Stimulated activated CD8-positive, alpha-beta memory T cell treated with anti-CD3 and anti-CD28 coated beads, Interleukin-15, amount 100 ng/mL, for 48 hours (primary cell): ENCODE measurements at places on chromosomes 11 and 22.
A peak's percentile ranks its signal among the peaks of the same experiment; 100 is the strongest.

- no peak for DNase-seq
These were observed at the start of gene FCHSD2 for GRCh38 chr11:73142128-73142377. Gene FCHSD2 (minus strand): TSS chr11:73142318. CDS start chr11:73141877, 441 bp downstream.

- no peak for DNase-seq
These were observed 3.1 kb upstream of the GSC2 start for GRCh38 chr22:19152942-19153883.

- DNase-seq, result no peak
These were observed 9.9 kb downstream of the SYT9 start for GRCh38 chr11:7261578-7261977.

DNA sequence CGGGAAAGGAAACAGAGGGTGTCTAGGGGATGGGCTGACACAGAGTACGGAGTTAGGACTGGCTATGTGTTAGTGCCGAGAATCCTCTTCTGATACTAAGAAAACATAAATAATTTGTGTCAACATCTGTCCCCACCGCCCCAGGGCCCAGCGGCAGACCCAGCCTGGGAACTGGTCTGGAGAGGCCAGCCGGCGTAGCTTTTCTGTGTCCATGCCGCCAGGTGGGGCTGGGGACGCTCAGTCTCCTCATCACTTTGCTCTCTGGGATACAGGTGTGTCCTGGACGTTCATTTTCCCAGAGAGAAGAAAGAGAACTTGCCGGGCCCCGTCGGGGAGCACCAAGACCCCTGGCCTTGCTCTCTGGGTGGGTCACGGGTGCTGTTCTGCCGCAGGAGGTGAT is 54.7 kb downstream of the WNT7B start:
- DNase-seq, result no peak

- no peak for DNase-seq
These were observed 342.3 kb upstream of the CCDC179 start for GRCh38 chr11:23202611-23203010.

DNA sequence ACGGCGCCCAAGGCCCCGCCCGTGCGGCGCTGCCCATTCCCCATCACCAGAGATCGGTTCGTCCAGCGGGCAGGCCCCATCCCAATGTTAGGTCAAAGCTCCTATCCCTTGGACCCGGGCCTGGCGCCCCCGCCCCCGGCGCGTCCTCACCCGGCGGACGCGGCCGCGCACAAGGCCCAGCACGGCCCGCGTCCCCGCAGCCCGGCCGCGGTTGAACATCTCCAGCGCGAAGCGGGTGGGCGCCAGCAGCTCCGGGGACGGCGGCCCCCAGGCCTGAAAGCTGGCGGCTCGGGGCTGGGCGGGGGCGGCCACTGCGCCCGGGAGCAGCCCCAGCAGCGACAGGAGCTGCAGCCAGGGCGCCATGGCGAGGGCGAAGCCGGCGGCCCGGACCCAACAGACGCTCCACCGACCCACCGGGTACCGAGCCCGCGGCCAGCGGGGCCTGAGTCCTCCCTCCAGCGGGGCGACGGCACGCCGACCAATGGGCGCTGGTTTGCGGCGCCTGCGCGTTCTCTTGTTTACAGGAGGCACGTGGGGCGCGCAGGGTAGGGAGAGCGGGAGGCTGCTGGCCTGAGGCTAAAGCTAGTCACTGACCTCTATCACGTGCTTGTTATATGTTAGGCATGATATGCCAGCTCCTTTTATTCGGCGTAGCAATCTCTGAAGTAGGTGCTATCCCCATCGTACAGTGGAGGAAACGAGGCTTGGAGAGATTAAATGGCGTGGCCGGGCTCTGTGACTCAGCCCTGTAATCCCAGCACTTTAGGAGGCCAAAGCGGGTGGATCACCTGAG is at the start of gene CTSF:
TSS of gene CTSF (minus strand) at position 483 of the 793 bp plus-strand sequence. CDS start at position 363, 120 bp downstream.
- peak; percentile 55 for DNase-seq

DNA sequence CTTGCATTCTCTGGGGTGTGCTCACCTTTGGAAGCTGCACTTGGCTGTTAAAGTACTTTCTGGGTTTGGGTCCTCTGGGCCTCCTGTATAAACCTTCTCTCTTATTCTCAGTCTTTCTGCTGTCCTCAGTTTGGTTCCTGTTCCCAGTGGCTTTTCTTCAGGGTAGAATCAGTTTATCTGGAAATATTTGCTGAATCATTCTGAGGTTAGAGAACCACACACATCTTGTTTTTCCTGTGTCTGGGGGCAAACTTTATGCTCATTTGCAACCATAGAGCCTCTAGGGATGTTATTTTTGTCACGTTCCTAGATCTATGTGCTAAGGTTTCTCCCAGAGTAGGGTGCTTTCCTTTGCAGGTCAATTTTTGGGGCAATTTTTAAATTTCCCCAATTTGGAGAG is 224.3 kb upstream of the C11orf87 start:
- DNase-seq, result no peak

DNA sequence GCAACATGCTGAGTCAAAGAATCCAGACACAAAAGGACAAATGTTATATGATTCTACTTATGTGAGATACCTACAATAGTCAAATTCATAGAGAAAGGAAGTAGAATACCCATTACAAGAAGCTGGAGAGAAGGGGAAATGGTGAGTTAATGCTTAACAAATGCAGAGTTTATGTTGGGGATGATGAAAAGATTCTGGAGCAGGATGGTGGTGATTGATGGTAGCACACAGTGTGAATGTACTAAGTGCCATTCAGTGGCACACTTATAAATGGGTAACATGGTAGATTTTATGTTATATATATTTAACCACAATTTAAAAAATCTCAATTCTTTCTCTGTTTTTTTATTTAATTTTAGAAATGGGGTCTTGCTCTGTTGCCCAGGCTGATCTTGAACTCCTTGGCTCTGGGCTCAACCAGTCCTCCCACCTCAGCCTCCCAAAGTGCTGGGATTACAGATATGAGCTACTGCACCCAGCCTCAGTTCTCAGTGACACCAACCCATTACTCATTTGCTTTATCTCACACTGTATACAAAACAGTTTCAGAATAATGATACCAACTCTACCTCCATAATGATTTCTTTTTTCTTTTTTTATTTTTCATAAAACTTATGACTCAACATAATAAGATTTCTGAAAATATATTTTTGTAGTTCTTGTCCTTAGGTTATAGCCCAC is 9.6 kb upstream of the RELA start:
- DNase-seq, result no peak

DNA sequence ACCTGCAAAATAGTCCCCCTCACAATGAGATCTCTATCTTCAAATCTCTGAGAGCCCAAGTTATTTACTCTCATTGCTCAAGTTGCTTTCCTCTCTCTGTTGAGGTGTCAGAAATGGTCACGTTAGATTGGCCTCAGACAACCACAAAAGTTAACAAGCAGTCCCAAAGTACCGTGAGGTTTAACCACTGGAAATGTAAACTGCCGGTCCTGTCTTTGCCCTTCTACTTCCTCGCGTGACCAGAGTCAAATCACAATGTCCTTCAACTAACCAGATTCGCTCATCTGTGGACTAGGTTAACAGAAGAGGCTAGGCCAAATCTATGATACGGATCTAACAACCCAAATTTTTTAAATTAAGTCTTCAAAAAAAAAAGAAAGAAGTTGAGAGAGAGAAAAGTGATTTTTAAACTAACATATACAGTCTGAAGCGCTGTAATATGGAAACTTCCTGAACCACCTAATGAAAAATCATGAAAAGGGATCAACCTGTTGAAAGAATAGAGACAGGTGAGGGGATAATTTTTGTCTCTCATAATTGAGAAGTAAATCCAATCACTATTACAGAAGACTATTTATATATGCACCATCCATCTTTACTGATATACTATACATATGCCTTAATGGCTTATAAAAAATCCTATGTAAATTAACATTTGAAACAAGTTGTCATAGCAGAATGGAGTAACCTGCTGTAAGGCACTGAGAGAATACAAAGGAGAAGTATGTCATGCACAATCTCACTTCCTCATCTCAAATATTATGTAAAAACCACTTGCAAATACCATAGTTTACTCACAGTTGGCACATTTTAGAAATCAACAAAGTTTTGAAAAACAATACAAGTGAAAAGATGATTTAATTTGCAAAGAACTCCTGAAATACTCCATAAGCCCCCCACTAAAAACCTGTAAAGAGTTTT is 3.3 kb upstream of the JAML start:
- DNase-seq, result no peak

GRCh38 chr11:1448882-1449281 is 37.7 kb downstream of the MOB2 start:
- DNase-seq, result no peak

- no peak for DNase-seq
These were observed 677.2 kb upstream of the TENM4 start for GRCh38 chr11:80118073-80118472.

DNA sequence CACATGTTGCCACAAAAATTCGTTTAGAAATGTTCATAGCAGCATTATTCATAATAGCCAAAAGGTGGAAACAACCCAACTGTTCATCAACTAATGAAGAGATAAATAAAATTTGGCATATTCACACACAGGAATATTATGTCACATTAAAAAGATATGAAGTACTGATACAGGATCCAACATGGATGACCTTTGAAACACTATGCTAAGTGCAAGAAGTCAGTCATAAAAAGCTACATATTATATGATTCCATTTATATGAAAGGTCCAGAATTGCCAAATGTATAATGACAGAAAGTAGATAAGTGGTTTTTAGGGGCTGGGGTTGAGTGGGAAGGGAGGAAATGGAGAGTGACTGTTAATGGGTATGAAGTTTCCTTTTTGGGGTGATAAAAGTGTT is 9.0 kb downstream of the PRR5L start:
- DNase-seq, result no peak

GRCh38 chr11:28049338-28050216 is 58.4 kb downstream of the KIF18A start:
- DNase-seq, result no peak

GRCh38 chr22:32578752-32579151 is 104.1 kb downstream of the FBXO7 start:
- DNase-seq, result no peak

- DNase-seq, result no peak
These were observed 3.7 kb downstream of the KRTAP5-4 start for GRCh38 chr11:1618231-1618630.

DNA sequence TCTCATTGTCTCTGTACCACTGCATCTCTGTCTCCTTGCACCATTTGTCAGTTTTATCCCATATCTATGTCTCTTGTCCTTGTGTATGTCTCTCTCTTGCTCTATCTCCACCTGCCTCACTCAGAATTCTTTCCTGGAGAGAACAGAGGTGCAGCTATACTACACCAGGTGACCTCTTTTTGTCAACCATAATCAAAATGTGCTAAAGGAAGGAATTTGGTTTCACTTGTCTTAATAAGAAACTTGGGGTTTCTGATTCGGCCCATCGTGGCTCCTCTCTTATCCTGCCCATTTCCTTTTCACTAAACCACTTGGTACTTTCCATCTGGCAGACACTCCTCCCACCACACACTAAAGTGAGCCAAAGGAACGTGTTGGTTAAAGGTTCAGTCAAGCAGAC is 2.0 kb upstream of the C11orf42 start:
- DNase-seq, result no peak

DNA sequence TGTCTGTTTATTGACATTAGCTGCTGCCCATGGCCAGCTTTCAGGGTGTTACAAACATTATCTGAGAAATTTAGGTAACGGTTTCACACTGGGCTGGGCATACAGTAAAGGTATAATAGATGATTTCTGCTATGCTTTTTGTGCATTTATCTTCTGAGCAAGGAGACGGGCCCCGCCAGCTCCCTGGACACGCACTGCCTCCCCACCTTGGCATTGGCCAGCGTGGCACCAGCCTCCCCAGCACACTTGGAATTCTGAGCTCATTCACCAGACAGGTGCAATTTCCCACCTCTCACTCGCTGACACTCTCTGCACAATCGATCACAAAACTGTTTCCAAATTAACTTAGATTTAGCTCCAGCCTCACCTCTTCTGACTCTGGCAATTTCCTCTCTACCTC is 222.8 kb downstream of the CEP164 start:
- DNase-seq, result no peak

DNA sequence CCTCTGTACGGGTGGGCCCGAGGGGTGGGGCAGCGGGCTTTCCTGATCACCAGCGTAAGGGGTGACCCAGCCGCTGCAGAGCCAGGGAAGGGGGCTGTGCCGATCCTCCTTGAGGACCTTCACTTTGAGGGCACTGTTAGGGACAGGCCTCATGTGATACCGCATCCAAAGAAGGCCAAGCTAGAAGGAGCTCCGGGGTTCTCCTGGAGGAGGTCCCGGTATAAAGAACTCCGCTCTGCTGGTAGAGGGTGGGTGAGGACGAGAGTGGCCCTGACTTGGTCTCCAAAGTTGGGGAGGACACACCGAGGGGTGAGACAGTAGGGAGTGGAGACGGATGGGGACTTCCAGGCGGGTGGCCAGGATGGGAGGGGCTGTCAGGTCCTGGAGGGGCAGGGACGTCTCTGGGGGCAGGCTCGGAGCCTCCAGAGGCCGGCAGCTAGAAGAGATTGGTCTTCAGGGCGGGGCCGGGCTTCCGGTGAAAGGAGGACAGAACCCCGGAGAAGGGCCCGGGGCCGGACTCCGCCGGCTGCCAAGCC is 4.6 kb downstream of the PHOX2A start:
- no peak for DNase-seq

DNA sequence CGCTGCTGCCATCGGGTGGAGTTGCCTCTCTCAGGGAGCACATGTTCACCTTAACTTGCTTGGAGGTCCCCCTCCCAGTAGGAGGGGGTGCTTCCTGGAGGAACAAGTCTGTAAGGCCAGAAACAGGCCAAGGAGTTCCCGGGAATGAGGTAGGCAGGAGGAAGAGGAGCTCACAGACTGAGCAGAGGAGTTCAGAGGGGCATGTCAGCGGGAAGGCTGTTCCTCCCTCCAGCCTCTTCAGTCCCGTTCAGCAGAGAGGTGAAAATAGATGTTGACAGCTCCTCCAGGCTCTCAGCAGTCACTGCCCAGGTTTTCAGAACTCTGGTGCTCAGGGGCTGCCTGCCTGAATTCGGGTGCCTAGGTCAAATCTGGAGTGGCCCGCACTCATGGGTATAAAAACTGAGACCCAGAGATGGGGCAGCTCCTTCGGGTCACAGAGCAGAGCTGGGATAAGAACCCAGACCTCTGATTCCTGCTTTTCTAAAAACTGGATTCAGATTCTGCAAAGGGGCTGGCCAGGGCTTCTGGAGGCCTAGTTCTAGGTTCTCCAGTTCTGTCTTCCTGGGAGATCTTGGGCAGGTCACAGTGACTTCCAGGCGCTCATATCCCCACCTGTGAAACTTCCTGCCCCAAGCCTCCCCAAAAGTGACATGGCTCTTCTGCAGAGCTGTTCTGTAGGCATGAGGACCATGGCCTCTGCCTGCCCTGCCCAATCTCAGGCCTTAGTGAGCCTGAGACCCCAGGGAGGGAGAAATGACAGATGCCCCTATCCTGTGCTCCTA is 18.3 kb downstream of the ATG16L2 start:
- DNase-seq, result no peak

- no peak for DNase-seq
These were observed 22.2 kb downstream of the HPS5 start for GRCh38 chr11:18299721-18300120.

DNA sequence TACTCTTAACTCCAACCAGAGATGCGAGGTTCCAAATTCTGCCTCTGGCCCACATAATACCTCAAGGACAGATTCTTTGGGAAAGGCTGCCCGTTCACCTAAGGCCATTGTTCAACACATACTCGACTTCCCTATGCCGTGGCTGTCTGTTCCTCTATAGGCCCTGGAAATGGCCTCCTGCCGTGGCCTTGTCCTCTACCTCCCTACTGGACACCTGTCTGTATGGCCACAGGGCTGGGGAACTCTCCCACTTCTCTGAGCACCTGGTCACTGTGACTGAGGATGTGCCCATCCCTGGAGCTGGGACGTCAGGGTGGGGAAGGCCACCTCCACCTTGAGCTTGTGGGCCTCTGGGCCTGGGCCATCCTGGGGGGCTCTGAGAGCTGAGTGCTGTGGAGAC is 340.5 kb upstream of the B3GAT1 start:
- no peak for DNase-seq

GRCh38 chr11:116035977-116036376 is 531.8 kb upstream of the CADM1 start:
- no peak for DNase-seq
